ENCODE measurements at places on chromosomes 16 and 17.

GRCh38 chr16:90048347-90048722 lies 28.8 kb downstream of the PRDM7 start:
- DNase-seq = no peak

DNA sequence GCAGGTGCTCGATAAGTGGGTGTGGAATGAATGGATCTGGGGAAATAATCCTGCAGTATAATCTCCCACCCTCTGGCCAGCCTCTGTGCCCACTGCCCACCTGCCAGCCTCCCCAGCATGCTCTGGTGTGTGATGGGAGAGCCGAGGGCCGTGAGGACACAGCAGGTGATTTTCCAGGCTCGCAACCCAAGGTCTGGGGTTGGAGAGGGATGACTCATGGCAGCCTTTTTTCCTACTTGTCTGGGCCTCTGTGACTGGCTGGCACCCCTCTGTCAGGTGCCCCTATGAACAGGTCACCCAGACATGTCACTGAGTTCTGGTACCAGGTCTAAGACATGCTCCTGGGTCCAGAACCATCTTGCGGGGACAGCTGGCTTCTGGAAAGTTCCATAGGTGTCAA lies 385.7 kb upstream of the TNRC6C start:
- no peak for DNase-seq

DNA sequence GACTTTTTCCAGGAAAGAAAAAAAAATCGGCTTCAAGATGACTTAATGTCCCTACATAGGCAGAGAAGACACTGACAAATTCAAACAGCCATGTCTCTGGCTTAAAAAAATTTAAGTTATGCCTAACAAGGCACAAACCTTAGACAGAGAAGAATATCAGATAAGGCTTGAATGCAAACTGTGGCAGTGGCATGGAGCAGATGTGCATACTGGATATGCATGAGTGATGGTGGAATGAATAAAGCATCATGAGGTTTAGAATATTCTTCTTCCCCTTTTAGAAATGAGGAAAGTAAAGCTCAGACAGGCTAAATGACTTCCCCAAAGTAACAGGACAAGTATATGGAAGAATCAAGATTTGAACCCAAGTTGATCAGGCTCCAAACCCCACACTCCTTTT lies 23.2 kb upstream of the WSCD1 start:
- no peak for DNase-seq

DNA sequence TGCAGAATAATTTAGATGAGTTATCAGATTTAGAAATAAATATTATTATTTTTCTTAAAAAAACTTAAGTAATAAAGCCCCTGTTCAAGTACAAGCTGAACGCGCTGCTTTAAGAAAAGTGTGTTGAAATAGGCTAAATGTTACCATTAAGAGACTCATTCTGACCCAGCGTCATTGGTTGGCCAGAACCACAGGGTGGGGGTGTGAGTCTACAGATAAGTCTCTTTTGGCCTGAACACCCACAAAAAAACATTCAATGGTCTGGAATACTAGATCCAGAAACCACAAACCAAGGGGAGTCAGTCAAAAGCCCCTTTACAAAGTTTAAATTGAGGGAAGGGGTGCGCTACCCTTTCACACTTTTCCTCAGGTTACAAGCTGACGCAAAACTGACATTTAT lies 776.1 kb downstream of the KCNJ2 start:
- DNase-seq = no peak

GRCh38 chr16:50275098-50275415 lies 8.7 kb downstream of the ADCY7 start:
- DNase-seq = no peak

- DNase-seq = peak; percentile 46
Measured at GRCh38 chr16:17470908-17471718, at the start of gene XYLT1. Gene XYLT1, minus strand, starts transcription at chr16:17470960. Its CDS starts 164 bp downstream, at chr16:17470796.

DNA sequence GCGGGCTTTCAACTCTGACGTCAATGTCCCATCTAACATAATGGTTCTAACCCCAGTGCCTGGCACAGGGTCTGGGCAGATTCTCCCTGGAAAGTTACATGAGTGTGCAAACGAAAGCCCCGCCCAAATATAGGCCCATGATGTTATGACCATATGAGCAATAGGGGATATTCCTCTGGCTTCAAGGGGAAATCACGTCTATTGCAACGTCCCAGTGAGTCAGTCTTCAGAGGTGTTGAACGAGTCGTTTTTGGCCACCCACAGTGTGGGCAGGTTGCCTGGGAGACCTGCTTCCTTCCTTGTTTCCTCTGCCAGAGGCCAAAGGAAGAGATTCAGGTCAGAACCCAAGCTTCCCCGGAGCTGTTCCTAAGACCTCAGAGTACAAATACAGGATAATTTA lies 30.3 kb downstream of the PIK3R5 start:
- DNase-seq = no peak

GRCh38 chr17:41547921-41548843 lies 20.1 kb upstream of the KRT19 start:
- no peak for DNase-seq

DNA sequence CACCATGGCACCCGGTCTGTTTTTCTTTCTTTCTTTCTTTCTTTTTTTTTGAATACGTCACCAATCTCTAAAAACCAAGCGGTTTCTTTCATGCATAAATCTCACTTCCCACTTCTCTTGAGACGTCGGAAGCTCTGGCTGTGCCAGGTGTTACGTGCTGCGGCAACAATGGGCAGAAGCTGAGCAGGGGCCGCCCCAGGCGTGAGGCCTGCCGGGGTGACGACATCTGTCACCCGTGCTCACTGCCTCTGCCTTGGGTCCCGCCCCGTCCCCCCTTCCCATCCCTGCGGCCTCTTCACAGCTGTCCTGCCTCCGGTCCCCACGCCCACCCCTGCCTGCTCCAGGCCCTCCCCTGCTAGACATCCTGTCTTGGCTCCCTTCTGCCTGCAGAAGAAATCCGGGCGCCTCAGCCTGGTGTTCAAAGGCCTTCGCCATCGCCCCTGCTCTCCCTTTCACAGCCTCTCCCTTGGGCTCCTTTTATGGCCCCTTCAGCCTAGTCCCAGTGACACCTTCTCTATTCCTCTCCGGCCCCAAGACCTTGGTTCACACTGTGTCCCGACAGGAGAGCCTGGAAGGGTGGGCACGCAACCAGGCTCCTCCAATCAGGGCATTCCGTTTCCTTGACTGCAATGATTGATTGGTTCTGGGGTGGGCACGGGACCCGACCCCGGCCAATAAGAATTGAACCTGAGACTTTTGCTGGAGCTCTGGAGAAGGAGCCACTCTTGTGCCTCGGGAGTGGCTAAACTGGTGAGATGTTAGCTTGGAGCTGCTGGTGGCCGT lies 4.8 kb downstream of the P2RX1 start:
- DNase-seq = no peak

- DNase-seq = no peak
Measured at GRCh38 chr17:27778183-27778582, 22.1 kb downstream of the NOS2 start.

- DNase-seq = no peak
Measured at GRCh38 chr17:19755821-19756510, 7.9 kb upstream of the ALDH3A1 start.

GRCh38 chr17:62343764-62344270 lies 36.5 kb upstream of the EFCAB3 start:
- no peak for DNase-seq

GRCh38 chr16:20181416-20181815 lies 107.7 kb upstream of the GPR139 start:
- peak; percentile 59 for DNase-seq

DNA sequence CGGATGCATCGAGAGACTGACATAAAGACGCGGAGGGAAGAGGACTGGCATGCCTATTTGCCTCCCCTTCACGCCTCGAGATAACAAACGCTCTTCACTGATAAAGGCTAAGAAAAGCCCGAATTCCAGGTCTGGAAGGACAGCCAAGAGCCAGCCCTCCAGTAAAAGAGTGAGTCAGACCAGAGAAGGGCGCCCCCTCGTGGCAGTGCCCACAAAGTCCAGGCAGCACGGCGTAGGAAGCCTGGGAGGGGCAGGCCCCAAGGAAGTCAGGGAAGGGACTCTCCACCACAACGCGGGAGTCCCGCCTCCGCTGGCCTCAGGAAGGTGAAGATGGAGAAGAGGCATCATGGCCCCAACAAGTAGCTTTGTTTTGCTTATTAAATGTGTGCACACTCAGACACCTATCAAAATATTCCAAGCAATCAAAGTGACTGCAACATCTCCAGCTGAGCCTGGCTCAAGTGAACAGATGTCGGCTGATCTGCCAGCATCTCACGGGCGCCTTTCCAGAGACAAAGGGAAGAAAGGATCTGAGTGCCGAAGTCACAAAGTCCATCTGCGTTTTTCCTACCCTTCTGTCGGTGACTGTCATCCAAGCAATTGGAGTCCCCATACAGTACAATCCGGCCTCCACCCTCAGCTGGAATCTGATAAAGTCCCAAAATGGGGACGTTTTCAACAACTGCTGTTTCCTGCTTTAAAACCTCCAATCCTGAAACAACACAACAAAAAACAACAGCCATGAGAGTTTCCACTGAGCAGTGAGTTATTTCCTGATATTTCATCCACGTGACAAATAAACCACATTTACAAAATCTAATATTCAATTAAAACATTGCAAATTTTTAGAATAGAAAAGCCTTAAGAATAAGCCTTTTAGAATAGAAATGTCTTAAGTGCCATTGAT lies 20.4 kb upstream of the SLC38A8 start:
- DNase-seq = peak; percentile 39

DNA sequence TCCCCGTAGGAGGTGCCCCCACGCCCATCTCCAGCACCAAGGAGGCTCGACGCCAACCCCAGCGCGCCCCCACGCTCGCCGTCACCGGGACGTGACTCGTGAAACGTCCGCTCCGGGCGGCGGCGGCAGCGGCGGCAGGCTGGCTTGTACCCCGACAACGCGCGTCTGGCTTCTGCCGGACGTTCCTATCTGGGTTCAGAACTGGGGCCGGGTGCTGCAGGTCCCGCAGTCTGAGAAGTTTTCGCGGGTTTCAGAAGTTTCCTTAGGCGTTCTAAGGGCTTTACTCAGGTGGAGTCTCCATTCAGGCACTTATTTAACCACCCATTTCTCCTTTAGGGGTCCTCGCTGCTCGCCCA lies 672 bp upstream of the ALKBH5 start:
- peak; percentile 90 for DNase-seq

- DNase-seq = no peak
Measured at GRCh38 chr17:58614859-58615459, 76.9 kb downstream of the TEX14 start.

DNA sequence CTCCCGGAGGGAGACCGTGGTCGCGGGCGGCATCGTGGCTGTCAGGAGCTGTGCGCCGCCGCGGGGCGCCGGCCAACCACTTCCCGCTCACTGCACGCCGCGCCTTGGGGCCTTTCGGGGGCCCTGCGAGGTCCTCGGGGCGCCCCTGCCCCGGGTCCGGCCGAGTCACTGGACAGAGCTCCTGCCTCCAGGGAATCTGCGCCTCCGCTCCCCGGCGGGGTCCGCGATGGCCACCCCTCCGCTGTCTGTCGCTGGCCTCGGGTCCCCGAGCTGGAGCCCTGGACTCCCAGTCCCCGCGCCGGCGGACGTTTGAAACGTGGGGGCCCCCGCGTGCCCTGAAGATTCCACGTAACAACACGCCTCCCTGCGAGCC lies at the start of gene QRICH2:
TSS of gene QRICH2 (minus strand) at position 311 of the 373 bp plus-strand sequence. CDS start at position 33, 278 bp downstream.
- DNase-seq = no peak

DNA sequence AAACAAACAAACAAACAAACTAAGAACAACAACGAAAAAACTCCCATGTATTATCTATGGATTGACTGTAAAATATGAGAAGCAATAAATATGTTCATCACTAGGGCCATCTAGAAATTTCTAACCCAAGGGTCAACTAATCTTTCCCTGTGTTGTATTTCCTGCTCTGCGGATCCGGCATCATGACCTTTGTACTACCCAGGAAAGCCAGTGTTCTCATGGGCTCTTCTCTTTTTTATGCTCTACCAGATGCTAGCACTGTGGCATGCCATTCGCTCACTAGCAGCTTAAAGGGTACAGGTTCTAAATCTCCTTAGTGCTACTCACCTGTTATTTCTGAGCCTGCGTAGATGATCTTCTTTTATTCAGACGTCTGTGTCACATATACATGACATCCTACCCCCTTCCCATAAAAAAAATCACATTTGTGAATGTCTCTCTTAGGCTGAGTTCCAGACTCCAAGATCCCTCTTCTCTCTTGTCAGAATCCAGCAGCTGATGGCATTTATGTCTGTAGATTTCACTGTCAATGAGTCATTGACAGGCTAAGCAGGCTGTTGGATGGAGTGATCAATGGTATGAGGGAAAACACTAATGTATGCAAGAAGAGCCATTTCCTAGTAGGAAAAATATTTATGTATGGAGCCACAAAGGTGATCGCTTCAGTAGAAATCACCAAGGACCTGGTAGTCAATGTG lies 100.0 kb downstream of the WWOX start:
- no peak for DNase-seq

- DNase-seq = no peak
Measured at GRCh38 chr17:39671651-39672521, 3.6 kb downstream of the PNMT start.

DNA sequence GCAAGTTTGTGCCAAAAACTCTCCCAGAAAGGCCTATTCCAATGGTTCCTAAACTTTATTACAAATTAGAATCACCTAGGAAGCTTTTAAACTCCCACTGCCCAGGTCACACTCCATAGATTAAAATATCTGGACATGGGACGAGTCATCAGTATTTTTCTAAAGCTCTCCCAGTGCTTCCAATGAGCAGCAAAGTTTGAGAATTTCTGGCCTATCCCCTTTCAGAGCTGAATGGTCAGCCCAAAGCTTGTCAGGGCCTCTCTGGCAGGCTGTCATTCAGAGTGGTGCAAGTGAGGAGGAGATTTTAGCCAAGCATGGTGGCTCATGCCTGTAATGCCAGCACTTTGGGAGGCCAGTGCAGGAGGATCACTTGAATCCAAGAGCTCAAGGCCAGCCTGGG lies 2.4 kb downstream of the BCL6B start:
- DNase-seq = no peak

DNA sequence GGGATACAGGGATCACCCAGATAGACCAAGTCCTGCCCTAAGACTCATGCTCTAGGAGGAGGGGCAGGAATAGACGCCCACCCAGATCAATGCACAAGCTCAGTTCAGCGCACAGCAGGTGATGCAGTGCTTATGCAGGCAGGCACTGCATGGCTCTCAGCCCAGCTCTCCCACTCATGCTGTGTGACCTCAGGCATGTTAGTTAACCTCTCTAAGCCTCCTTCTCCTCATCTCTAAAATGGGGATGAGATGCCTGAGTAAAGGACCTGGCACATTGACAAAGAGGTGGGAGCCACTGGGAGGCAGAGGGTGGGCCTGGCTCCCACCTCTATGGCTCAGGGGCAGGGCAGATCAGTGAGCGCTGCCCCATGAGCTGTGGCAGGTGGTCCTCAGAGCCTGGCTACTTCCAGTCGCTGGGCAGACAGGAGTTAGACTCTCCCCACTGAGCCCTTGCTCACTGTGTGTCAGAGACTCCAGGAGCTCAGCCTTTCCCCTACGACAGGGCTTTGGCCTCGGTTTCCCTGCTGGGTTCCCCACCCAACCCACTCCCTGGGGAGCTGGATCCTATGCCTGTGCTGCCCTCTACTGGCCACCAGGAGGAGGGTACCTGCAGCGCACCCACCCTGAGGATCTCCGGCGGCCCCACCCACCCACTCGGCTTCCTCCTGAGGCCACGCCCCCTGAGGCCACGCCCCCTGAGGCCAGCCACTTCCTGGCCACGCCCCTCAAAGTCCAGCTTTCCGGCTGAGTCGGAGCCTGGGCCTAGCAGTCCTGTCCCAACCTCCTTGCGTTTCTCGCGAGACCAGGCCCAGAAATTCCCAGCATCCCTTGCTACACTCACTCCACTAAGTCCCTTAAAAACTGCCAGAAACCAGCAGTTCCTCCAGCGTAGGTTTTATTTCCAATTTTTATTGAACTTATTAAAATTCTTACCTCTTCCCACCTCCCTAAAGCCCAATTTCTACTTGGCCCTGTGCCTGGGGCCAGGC lies 196.1 kb downstream of the GSG1L start:
- DNase-seq = peak; percentile 44
